ENCODE measurements at places on chromosomes 2 and 18.

GRCh38 chr2:209864716-209865295, 93.2 kb downstream of the UNC80 start:
- DNase-seq, result no peak

- no peak for DNase-seq
Measured at GRCh38 chr18:12803069-12803936, 80.7 kb downstream of the PTPN2 start.

GRCh38 chr2:150409196-150409595, 78.3 kb downstream of the RND3 start:
- no peak for DNase-seq

DNA sequence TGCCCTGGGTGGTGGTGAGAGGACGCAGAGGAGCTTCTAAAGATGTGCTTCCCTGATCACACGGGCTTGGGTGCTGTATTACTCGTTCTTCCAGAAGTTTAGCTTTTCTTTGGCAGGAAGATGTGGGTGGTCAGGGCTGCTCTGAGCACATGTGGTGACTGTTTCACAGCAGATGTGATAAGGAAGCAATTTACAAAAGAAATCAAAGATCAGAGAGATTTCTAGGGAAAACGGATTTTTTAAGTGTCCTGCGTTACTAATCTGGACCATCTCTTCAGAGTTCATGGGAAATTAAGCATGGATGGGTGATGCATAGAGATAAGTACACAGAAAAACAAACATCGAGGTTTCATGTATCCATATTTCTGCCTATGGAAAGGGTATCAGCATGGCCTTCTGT, 99.4 kb downstream of the WDSUB1 start:
- DNase-seq, result no peak

GRCh38 chr2:193331676-193332075, 1136.9 kb upstream of the TMEFF2 start:
- DNase-seq, result no peak

DNA sequence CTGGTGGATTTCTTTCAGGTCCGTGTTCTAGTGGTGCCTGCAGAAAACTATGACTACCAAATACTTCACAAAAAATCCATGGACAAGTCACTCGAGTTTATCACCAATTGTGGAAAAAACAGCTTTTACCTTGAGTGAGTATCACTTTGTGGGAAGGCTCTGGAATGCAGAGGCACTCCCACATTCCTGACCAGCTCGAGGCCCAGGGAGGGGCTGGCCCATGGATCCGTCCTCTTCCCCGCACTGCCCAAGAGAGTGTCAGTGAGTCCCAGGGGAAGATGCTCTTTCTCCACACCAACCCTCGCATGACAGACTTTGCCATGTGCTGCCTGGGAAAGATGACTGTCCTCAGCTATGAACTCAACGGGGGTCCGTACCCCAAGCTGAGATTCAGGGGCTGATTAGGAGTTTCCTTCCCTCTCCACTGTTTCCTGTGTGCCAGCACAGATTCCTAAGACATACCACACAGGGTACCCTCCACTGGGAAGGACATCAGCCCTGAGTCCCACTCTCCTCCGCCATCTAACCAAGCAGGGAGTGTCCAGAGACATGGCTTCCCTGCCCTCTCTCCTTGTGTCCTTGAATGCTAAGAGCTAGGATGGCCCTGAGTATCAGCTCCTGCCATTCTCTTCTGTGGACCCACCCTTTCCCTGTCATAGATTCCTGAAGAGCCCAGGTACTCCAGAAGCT, 155.9 kb downstream of the LAMA3 start:
- no peak for DNase-seq

- no peak for DNase-seq
Measured at GRCh38 chr2:224479826-224480225, 77.9 kb upstream of the FAM124B start.

- no peak for DNase-seq
Measured at GRCh38 chr2:218745559-218746469, 35.2 kb downstream of the TTLL4 start.

Data from stimulated activated CD8-positive, alpha-beta memory T cell treated with anti-CD3 and anti-CD28 coated beads, Interleukin-15, amount 100 ng/mL, for 4 hours (primary cell).